IMR-90 (cell line): ENCODE measurements at places on chromosomes 11 and 22. TPM values are rescaled to one million over a fixed set of nuclear protein-coding genes. Genes with fewer than 3 reads are reported as not detected.

- peaks cover 2% of the 10 kb centered on the region for H3K27me3 ChIP-seq
Observed at GRCh38 chr11:121210445-121211080, 82.0 kb upstream of the SC5D start.

DNA sequence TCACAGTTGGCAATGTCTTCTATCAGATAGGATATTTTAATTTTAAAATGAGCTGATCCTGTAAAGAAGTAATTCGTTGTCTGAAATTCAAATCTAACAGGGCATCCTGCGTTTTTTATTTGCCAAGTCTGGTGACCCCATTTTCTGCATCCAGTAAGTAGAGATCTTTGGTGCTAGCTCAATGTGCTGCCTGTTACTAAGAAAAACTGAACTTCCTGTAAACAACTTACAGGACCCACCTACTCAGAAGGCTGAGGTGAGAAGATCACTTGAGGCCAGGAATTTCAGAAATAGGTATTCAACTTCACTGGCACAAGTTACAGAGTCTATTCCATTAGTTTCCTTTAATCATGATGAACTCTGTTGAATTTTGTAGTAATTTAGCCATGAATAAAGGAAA lies 4.0 kb downstream of the ARL14EP start:
- H3K36me3 ChIP-seq: no peaks in the 10 kb centered on the region; the same call in 1 of the 2 replicates
- no peak overlapping the region for H3K27ac ChIP-seq
- no peak for DNase-seq

GRCh38 chr11:20623252-20623651 lies 23.8 kb downstream of the SLC6A5 start:
- no peaks in the 10 kb centered on the region for H3K36me3 ChIP-seq
- H3K4me1 ChIP-seq: no peaks in the 10 kb centered on the region
- H3K27ac ChIP-seq: no peak overlapping the region

DNA sequence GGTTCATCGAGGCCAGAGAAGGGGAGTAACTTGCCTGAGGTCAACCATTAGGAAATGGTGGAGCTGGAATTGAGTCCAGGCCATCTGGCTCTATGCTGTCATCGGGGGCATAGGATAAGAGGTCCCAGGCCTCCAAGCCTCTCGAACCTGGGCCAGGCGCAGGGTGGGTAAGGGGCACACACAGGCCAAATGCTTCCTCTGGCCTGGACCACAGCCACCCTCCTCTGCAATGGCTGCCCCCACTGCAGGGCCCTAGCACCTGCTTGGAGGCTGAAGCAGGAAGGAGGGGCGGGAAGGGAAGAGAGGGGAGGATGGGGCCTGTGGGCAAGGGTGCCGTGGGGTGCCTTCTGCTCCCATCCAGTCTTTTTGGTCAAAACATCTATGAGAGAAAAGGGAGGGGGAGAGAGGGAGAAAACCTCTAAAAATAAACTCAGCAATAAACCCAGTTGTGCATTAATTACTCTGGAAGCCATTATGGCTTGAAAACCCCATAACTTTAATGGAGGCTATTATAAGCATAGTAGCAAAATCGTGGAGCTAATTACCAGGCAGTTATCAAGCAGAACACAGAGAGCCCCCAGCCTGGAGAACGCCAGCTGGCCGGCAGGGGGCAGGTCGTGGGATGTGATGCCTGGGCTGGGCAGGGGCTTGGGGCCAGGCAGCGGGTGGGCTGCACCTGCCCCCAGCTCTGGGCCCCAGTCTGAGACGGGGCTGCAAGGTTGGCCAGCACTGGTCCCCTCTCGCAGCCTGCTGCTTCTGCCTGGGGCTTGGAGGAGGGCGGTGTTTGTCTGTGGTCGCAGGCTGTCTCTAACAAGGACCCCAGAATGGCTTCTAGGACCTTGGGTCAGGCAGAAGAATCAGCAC lies 21.1 kb downstream of the B3GAT1 start:
- no peaks in the 10 kb centered on the region for H3K27me3 ChIP-seq
- no peak overlapping the region for H3K27ac ChIP-seq
- H3K36me3 ChIP-seq: no peaks in the 10 kb centered on the region
- H3K4me1 ChIP-seq: no peaks in the 10 kb centered on the region

DNA sequence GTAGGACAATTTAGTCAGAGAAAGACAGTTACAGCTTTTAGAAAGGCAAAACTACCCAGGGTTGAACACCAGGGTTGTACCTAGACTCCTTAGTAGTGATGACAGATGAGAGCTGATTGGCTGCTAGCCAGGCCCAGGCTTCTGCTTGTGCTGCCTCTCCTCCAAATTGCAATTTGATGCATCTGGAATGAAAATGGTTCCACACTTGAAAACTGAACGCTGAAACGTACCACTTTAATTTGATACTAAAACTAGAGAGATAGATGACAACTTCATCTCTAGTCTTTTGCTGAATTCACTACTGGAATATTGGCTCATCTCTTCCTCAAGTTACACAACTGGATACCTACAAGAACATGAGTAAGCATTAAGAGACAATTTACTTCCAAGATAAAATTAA lies 19.2 kb upstream of the FNBP4 start:
- H3K36me3 ChIP-seq: peaks cover 31% of the 10 kb centered on the region
- H3K4me3 ChIP-seq: no peak overlapping the region
- H3K27me3 ChIP-seq: no peaks in the 10 kb centered on the region

- peak within 1 kb of the TSS; percentile 63; the same call in 1 of the 2 replicates for H3K27ac ChIP-seq
- DNase-seq: peak; percentile 26
- peaks cover 2% of the 10 kb centered on the region; the same call in 1 of the 2 replicates for H3K36me3 ChIP-seq
- H3K4me3 ChIP-seq: peak within 1 kb of the TSS; percentile 90
Observed at GRCh38 chr22:30396871-30397655, at the start of gene SEC14L2. Gene SEC14L2 (plus strand): TSS chr22:30397018. CDS start chr22:30397117, 99 bp downstream.

- no peak overlapping the region for H3K27ac ChIP-seq
- no peaks in the 10 kb centered on the region for H3K36me3 ChIP-seq
- no peaks in the 10 kb centered on the region for H3K4me1 ChIP-seq
- no peak overlapping the region for H3K4me3 ChIP-seq
Observed at GRCh38 chr22:49760280-49760629, 67.4 kb downstream of the BRD1 start.

The CADM1 gene
- 62.2 and 77.1 TPM in 2 replicates for total RNA-seq

DNA sequence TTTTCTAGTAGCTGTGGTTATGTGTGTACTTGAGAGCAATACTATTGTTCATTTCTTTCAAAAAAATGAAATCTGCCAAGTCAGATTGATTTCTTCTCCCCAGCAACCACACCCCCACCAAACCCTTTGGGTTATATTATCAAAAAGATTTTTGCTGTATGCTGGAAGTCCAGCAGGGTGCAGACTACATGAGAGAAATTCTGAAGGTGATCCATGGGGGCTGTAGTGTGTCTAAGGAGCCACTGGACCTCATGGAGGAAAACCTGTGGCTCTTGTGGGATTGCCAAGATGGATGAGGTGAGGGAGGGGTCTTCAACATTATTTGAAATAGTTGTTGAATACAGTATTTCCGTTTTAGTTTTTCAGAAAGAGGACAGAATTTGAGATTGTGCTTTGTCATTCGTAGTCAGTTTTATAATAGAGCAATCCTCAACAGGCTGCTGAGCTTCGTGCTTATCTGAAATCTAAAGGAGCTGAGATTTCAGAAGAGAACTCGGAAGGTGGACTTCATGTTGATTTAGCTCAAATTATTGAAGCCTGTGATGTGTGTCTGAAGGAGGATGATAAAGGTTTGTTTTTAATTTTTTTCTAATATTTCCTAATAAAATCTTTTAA lies 3.1 kb downstream of the EIF3M start:
- H3K36me3 ChIP-seq: peaks cover 20% of the 10 kb centered on the region
- H3K4me1 ChIP-seq: no peaks in the 10 kb centered on the region
- peak; percentile 24 for DNase-seq
- H3K27me3 ChIP-seq: no peaks in the 10 kb centered on the region
- H3K27ac ChIP-seq: no peak overlapping the region
- H3K4me3 ChIP-seq: no peak overlapping the region

GRCh38 chr11:795634-796564 lies 2.2 kb downstream of the SLC25A22 start:
- DNase-seq: peak; percentile 89
- peaks cover 32% of the 10 kb centered on the region; the same call in 1 of the 2 replicates for H3K36me3 ChIP-seq
- peak overlapping the region; percentile 96 for H3K27ac ChIP-seq
- H3K27me3 ChIP-seq: no peaks in the 10 kb centered on the region
- H3K4me1 ChIP-seq: peaks cover 10% of the 10 kb centered on the region

The PKP3 gene
- 1.4 and 2.2 TPM in 2 replicates for total RNA-seq

DNA sequence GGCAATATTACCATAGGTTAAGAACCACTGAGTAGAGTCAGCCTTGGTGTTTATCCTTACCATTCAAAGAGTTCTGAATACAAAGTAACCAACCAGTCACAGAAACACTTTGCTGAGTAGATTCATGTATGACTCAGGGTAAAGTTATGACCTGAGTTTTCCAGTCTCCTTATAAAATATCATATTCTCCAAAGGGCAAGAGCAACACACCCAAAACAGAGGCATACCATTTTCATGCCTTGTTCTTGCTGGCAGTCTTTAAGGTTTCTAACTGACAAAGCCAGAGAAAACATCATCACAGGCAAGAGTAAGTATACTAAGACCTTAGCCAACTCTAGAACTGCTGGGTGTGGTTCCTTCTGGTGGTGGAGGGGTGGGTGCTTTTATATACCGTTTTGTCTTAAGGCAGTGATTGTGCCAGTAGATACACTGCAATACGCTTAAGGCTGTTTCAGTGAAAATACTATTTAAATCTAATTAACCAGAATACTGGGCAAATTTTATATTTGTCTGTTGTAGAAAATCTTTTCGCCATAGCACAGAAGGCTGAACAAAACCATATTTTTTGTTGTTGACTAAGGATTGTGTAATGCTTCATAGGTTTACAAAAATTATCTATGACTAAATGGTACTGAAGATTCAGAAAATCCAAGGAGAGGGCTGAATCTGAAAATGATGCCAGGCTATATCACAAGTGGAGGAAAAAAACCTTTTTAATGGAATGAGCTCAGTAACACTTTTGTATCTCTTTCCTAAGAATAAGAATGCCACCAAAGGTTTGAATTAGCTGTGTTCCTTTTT lies 3.0 kb downstream of the ATL3 start:
- no peaks in the 10 kb centered on the region for H3K27me3 ChIP-seq
- H3K36me3 ChIP-seq: no peaks in the 10 kb centered on the region
- H3K4me1 ChIP-seq: peaks cover 20% of the 10 kb centered on the region
- peak; percentile 97 for DNase-seq

GRCh38 chr11:74490941-74491340 lies 2.6 kb downstream of the LIPT2 start:
- no peak for DNase-seq
- H3K27ac ChIP-seq: no peak overlapping the region
- H3K27me3 ChIP-seq: peaks cover 12% of the 10 kb centered on the region
- no peaks in the 10 kb centered on the region for H3K36me3 ChIP-seq

The OR4D5 gene
- total RNA-seq: not detected in 2 replicates

The LRRC74B gene
- total RNA-seq: not detected in 2 replicates

DNA sequence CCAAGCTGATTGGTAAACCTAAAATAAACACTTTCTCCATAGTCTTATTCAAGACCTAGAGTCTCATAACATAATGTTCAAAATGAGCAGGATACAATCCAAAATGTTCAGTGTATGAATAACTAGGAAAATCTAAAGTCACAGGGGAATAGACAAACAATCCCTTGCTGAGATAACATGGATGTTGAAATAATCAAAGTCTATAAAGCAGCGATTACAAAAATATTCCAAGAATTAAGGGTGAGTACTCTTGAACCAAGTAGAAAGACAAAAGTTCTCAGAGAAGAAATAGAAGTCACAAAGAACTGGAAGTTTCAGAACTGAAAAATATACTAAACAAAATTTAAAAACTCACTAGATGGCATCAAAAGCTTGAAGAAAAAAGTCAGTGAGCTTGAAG lies 561.0 kb downstream of the INSC start:
- H3K4me1 ChIP-seq: no peaks in the 10 kb centered on the region
- no peaks in the 10 kb centered on the region for H3K27me3 ChIP-seq
- H3K27ac ChIP-seq: no peak overlapping the region

GRCh38 chr22:22910272-22911240 lies 22.9 kb downstream of the IGLL5 start:
- no peak overlapping the region for H3K27ac ChIP-seq
- H3K36me3 ChIP-seq: no peaks in the 10 kb centered on the region
- peaks cover 7% of the 10 kb centered on the region for H3K27me3 ChIP-seq
- H3K4me3 ChIP-seq: no peak overlapping the region
- no peak for DNase-seq
